ENCODE measurements at places on chromosomes 4 and X.

DNA sequence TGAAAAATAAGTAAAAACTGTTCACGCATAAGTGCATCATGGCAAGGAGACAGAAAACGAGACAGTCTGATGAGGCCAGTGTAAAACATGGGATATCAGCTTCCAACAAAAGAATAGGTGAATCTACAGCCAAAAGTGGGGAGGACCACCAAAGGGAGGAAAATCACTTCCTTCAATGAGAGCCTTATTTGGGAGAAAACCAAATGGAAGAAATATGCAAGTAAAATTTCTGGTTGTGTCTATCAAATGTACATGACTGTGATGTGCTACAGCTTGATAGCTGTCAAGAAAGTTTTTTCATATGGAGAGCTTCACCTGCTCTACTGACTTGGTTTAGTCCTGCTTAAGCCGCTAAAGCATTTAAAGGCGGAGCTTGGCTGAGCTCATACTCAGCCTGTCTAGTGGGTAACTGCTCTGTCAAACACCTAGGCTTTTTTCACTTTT, 66.2 kb downstream of the MAGEA1 start:
- no peak for DNase-seq

- peak; percentile 91 for DNase-seq
Observed at GRCh38 chrX:48539345-48540027, at the start of gene TBC1D25. TSS of gene TBC1D25 (plus strand) at chrX:48539714. CDS start at chrX:48539798, 84 bp downstream.

DNA sequence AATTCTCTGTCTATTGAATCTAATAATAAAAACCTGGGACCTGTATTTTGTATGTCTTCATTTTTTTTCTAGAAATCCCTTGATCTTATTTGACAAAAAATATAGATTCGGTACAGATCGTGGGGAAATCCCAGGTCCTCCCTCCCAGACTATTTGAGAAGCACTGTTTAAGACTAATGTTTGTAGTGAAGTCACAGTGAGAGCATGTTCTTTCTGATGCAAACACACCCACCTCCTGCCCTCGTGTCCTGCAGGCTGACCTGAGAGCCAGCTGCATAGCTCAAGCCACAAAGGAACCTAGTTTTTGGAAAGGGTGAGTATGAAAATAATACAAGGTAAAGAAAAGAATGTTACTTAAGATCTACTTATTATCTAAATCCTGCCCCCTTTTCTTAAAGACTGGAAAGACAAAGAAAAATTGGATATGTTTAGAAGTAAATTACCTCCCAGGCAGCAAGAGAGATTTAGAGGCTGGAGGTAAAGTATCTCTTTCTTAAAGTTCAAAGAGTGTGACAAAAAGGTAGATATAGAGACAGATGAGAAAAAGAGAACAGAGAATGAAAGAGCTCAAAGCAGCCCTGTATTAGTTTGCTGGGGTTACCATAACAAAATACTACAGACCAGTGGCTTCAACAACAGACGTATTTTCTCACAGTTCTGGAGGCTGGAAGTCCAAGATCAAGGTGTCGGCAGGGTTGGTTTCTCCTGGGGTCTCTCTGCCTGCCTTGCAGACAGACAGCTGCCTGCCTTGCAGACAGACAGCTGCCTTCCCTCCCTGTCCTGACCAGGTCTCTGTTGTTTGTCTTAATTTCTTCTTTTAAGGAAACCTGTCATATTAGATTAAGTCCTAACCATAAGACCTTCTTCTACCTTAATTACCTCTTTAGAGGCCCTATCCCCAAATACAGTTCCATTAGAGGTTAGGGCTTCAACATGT, 20.4 kb upstream of the DCTD start:
- DNase-seq: no peak

GRCh38 chr4:101864660-101865059, 74.1 kb downstream of the BANK1 start:
- no peak for DNase-seq

DNA sequence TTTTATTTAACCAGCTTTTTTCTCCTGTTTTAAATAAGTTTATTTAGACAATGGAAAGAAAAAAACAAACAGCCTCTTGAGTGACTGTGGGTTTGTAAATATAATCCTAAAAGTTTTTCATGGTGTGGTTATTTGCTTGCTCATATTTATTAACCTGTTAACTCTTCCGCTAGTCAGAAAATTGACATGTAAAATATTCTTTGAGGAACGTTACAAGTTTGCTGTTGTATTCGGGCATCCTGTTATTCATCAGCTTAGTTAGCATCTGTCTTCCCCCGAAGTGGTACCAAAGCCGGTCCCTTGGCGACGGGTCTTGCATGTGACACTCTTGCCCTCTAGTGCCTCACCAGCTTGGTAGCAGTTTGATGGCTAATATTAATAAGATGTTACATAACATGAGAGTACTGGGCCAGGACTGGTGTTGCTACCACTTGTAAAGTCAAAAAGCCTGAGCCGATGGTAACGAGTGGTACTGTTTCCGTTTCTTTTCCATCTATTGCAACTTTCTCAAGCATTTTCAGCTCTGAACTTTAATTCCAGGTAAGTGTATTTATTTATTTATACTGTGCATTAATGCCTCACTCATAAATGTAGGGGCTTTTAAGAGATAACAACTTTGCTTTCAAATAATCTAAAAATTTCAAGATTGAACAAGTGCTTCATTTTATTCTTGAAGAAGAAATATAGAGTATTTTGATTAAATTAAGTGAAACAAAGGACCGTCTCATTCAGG, at the start of gene NDST3:
Gene NDST3, plus strand, starts transcription at position 434 of the 733 bp plus-strand sequence. CDS start 19,425 bp downstream, outside the sequence.
- DNase-seq: no peak

DNA sequence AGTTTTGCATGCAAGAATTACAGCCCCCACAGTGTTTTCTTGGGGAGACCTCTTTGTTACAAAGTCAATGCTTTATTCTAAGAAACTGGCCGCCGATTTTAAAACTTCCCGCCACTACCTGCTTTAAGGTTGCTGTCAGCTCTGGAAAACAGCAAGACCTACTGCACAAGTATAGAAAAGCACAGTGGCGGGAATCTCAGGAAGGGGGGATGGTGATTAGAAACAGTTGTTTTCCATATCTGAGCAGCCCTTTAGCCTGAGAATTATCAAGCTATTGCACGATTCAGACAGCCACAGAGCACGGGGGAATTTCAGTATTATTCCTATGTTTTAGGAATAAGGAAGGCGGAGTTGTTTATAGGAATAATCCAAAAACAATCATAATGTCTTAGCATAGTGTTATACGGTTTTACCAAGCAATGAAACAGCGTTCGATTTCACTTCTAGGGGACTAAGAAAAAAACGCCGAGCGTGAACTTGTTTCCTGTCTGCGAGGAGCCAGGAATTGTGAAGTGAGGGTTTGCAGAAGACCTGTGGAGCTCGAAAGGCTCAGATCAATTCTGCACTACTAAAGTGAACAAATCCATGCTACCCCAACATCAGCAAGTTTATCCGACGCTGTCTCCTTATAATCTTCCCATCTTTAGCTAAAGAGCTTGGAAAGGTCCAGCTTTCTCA, 81.3 kb downstream of the HMGN5 start:
- no peak for DNase-seq

DNA sequence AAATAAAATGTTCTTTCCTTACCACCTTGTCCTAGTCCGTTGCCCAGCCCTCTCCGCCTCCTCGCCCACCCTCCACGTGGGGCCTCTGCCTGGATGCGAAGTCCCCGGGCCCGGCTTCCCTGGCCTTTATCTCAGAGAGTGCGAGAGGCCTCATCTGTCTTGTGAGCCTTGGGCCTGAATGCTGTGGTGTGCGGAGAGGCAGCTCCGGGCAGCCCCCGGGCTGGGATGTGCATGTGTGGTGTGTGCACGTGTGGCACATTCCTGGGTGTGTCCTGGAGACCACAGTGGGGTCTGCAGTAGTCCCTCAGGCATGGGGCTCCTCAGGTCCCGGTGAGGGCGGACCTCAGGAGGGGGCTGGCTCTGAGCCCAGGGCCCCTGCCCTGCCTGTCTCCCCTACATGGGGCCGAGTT, 31.4 kb downstream of the DOK7 start:
- no peak for DNase-seq

DNA sequence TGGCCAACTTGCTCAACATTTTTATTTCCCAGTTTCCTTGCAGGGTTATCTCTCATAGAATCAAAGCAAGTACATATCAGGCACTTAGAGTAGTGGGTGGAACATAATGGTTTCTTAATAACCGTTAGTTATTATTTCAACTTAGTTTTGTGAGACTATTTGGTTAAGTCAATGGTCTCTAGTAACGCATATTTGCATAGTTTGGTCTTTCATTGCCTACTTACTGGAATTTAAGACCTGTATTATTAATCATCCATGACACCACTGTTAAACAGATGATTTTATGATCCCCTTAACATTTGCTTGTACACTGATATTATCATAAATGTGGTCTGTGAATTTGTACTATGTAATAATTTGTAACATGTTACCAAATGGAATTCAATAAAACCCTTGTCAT, 70.9 kb upstream of the SMIM31 start:
- no peak for DNase-seq

- no peak for DNase-seq
Observed at GRCh38 chr4:14169460-14169859, 541.9 kb upstream of the BOD1L1 start.

- DNase-seq: no peak
Observed at GRCh38 chr4:73347497-73347896, 56.6 kb upstream of the ALB start.

- no peak for DNase-seq
Observed at GRCh38 chr4:83731609-83732008, 195.7 kb downstream of the GPAT3 start.

- DNase-seq: no peak
Observed at GRCh38 chr4:81566161-81566591, 94.5 kb upstream of the RASGEF1B start.

- no peak for DNase-seq
Observed at GRCh38 chr4:186494496-186494895, 60.9 kb downstream of the MTNR1A start.

DNA sequence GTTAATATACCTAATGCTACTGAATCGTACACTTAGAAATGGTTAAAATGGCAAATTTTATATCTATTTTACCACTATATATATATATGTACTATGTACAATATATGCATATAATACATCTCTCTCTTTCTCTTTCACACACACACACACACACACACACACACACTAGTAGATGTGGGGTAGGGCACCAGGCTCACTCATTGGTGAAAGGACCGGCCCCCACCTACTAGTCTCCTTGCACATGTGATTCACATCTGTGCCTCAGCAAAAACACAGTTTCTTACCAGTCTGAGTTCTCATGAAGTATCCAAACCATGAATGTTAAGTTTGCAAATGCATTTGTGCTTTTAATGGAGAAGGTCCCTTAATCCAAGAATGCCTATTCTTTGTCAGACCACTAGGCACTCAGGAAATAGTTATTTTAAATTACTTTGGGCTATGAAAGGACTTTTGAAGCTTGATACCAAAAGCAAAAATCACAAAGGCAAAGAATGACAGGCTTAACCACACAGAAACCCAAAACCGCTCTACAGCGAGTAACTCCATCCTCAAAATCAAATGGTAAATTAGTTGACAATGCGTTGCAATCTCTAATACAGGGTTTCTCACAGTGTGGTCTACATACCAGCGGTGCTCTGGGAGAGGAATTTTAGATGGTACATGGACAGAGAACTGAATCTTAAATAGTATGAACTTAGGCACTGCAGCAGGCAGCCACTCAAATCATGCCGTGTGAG, 5.8 kb downstream of the TSC22D3 start:
- no peak for DNase-seq

GRCh38 chrX:2767631-2768455, 16.0 kb downstream of the XG start:
- DNase-seq: peak; percentile 29

DNA sequence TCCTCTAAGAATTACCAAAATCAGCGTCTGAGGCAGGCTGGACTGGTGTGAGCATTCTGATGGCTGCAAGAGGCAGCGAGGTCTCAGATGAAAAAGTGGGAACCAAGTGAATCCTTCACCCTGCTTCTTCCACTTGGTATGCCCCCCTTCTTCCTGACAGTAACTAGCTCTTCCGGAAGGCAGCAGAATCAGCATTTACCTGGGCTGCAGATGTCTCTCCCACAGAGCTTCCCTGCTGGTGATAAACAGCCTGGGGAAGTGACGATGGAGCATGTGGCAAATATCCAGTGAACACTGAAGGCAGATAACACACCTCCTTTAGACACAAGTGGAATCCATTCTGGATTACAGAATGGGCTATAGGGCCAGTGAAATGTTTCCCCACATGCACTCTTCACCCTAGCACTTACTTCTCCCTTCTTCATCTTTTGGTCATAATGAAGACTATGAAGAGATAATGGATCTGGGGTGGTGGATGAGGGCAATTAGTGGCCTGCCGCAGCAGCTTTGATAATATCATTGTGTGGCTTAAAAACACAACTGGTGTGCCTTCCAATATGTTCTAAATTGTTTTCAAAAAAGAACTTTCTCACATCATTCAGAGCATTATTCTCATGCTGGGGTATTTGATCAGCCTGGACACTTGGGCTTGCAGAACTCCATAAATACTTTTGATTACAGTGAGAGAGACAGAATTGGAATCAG, 60.8 kb upstream of the TBC1D9 start:
- DNase-seq: no peak

- no peak for DNase-seq
Observed at GRCh38 chr4:136246876-136247275, 1285.4 kb downstream of the PCDH18 start.

GRCh38 chrX:71558920-71559319, 19.3 kb upstream of the GCNA start:
- DNase-seq: no peak

DNA sequence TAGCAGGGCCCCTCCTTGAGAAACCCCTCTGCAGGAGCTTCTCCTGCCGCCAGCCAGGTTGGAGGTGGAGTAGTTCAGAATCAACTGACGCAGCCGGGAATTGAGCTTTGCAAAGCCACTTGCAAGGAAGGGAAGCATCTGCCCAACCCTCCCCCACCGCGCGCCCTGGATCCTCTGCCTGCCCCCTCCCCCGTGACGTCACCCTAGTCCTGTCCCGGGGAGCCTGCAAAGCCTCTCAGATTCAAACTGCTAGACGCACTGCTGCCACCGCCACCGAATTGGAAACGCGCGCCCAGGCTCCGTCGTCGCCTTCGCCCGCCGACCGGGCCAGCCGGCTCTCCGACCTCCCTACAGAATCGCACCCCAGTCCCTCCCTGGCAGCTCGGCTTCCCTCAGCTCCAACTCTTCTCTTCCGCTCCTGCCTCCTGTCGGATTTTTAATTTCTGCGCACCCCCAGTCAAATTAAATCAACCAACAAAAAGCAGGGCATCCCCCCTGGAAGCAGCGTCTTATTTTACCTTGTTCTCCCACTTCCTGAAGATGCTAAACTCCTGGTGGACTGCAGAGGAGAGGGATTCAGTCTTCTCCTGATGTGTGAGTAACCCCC, 3.8 kb downstream of the SLITRK2 start:
- DNase-seq: no peak

GRCh38 chrX:21932292-21933002, 8.1 kb upstream of the SMS start:
- peak; percentile 57 for DNase-seq

GRCh38 chr4:119512398-119512797, 116.2 kb downstream of the PDE5A start:
- DNase-seq: no peak

DNA sequence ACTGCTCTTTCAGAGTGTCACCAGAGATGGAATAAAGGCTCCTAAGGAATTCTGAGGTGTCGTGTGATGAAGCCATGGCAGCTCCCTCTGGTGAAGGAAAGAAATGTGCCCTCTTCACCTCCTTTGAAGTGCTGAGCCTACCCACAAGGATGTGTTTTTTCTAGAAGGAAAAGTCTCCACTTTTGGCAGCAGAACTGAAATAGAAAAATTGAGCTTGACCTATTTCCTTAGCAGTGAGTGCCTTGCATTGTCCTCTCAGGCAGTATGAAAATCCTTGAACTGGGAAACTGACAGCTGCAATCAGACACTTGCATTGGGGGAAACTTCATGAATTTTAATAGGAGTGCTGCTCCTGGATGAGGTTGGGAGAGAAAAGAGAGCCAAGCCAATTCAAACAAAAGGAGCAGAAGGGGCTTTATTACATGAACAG, 95.2 kb downstream of the DCLK2 start:
- DNase-seq: no peak

Data from AG09319 (cell line).